ENCODE measurements at places on chromosomes 4 and X. TPM values are rescaled to one million over a fixed set of nuclear protein-coding genes. Genes with fewer than 3 reads are reported as not detected.

RAB41 gene
- total RNA-seq, result not detected

VSIG4 gene
- total RNA-seq, result not detected

HPGD gene
- 11.2 TPM for total RNA-seq

GPRASP1 gene
- total RNA-seq, result 9.6 TPM

XG gene
- total RNA-seq, result 1.3 TPM

CYP2U1 gene
- total RNA-seq, result 7.0 TPM

RAB40A gene
- total RNA-seq, result 0.78 TPM

TRAPPC11 gene
- 47.3 TPM for total RNA-seq

ELK1 gene
- total RNA-seq, result 35.0 TPM

H2AZ1 gene
- 203 TPM for total RNA-seq

DDX60 gene
- 17.1 TPM for total RNA-seq

MAGEB2 gene
- not detected for total RNA-seq

DNA sequence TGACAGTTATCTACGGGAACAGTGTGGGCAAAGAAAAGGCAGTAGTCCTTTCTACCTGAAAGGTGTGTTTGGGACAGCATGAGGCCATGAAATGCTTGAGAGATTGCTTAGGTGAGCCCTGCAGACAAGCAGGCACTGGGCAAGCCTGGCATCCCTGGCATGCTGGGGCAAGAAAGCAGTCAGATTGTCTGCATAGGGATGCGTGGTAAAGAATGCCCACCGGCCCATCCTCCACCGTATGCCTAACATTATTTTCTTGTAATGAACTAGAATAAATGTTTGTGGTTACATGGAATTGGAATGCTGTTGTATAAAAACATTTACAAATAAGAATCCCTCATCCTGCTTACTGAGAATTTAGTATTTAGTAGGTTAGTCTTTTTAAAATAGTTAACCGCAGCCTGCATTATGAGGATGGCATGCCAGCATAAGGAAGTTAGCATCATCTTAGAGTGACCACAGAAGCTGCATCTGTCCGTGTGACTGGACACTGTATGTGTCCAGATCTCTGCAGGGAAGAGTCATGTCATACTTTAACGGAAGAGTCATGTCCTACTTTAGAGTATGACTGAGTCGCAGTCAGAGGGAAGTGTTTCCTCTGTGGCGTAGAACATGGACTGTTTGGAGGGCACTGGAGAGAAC is 18.9 kb downstream of the ZBTB49 start:
- H3K27me3 ChIP-seq, result no peaks in the 10 kb centered on the region
- H3K36me3 ChIP-seq, result peaks cover 11% of the 10 kb centered on the region
- no peak overlapping the region for H3K27ac ChIP-seq
- no peak overlapping the region for H3K4me3 ChIP-seq

- H3K4me3 ChIP-seq, result no peak overlapping the region
- no peak for DNase-seq
- peaks cover 4% of the 10 kb centered on the region for H3K4me1 ChIP-seq
- H3K36me3 ChIP-seq, result no peaks in the 10 kb centered on the region
- no peak overlapping the region for H3K27ac ChIP-seq
Observed at GRCh38 chrX:120797188-120797851, 78.3 kb downstream of the CT47B1 start.

- no peak for DNase-seq
- H3K36me3 ChIP-seq, result peaks cover 26% of the 10 kb centered on the region
- H3K27me3 ChIP-seq, result no peaks in the 10 kb centered on the region
- no peak overlapping the region for H3K27ac ChIP-seq
- no peak overlapping the region for H3K4me3 ChIP-seq
Observed at GRCh38 chr4:55868581-55869090, 15.2 kb downstream of the EXOC1 start.

GRCh38 chrX:7485061-7485460 is 337.1 kb upstream of the PUDP start:
- no peaks in the 10 kb centered on the region for H3K36me3 ChIP-seq
- DNase-seq, result no peak
- H3K27me3 ChIP-seq, result peaks cover 11% of the 10 kb centered on the region
- H3K27ac ChIP-seq, result no peak overlapping the region

GRCh38 chr4:142567620-142568451 is 278.3 kb downstream of the INPP4B start:
- H3K27me3 ChIP-seq, result no peaks in the 10 kb centered on the region
- peak overlapping the region; percentile 18 for H3K4me3 ChIP-seq
- DNase-seq, result no peak

DNA sequence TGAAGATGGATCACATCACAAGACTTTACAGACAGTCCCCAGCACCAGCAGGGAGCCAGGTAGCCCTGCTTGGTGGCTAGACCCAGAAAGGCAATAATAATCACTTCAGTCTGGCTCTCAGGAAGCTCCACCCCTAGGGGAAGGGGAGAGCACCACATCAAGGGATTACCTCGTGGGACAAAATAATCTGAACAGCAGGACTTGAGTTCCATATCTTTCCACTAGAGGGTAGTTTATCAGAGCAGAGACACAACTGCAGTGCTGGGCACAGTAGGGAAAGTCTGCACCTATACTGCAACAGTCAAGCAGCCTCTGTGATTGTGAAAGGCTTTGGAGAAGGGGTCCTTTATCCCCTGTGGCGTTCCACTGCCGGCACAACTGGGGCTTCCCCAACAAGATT is 547.0 kb upstream of the POU3F4 start:
- no peaks in the 10 kb centered on the region for H3K4me1 ChIP-seq
- H3K27ac ChIP-seq, result no peak overlapping the region
- H3K4me3 ChIP-seq, result no peak overlapping the region
- no peak for DNase-seq
- H3K36me3 ChIP-seq, result no peaks in the 10 kb centered on the region

DNA sequence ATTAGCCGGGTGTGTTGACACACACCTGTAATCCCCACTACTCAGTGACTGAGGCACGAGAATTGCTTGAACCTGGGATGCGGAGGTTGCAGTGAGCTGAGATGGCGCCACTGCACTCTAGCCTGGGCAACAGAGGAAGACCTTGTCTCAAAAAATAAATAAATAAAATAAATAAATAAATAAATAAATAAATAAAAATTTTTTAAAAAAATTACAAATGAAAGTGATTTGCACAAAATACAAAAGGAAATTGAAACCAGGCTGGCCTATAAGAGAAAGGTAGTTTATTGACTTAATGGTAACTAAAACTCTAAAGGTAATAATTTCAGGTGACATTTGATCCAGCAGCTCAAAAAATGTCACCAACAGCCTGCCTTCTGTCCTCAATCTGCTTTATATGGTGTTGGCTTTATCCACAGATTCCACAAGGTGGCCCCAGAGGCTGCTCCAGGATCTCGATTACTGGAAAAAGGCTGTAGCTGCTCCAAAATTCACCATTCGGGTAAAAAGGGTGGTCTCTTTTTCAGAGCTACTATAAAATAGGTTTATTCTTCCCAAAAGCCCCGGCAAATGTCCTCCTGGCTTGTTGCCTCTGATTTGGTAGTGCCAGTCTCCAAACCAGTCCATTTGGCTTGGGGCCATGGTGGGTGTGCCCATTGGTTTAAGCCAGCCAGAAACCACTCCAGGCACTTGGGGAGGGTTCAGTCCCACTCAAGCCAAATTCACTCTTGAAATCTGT is 61.4 kb upstream of the TRIM2 start:
- peaks cover 22% of the 10 kb centered on the region for H3K4me1 ChIP-seq
- DNase-seq, result peak; percentile 62
- H3K27me3 ChIP-seq, result no peaks in the 10 kb centered on the region
- H3K4me3 ChIP-seq, result no peak overlapping the region
- H3K36me3 ChIP-seq, result no peaks in the 10 kb centered on the region

- no peak for DNase-seq
- no peak overlapping the region for H3K4me3 ChIP-seq
- H3K4me1 ChIP-seq, result peaks cover 5% of the 10 kb centered on the region
- H3K27me3 ChIP-seq, result no peaks in the 10 kb centered on the region
- H3K36me3 ChIP-seq, result peaks cover 3% of the 10 kb centered on the region
Observed at GRCh38 chr4:58064653-58065052, 954.5 kb upstream of the IGFBP7 start.

DNA sequence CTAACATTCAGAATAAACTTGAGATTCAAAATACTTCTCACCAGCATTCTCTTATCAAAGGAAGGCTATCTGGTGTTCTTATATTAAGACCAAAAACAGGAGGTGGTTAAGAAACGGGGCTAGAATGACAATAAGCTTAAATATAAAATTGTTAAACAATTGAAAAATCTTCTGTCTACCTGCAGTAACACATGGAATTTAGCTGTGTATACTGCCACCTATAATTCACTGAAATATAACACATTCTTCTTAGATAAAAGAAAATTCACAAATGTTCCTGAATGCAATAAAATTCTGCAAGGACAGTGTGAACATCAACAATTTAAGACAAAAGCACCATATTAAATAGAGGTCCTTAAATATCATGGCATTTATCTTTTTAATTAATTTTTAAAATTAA is 11.5 kb upstream of the PCDH10 start:
- no peaks in the 10 kb centered on the region for H3K36me3 ChIP-seq
- no peaks in the 10 kb centered on the region for H3K27me3 ChIP-seq
- H3K4me3 ChIP-seq, result no peak overlapping the region
- H3K4me1 ChIP-seq, result no peaks in the 10 kb centered on the region
- no peak for DNase-seq

GRCh38 chr4:146842876-146843275 is 102.8 kb downstream of the TTC29 start:
- no peak overlapping the region for H3K4me3 ChIP-seq
- no peak for DNase-seq
- no peak overlapping the region for H3K27ac ChIP-seq

- H3K27me3 ChIP-seq, result no peaks in the 10 kb centered on the region
- no peak overlapping the region for H3K27ac ChIP-seq
- peaks cover 31% of the 10 kb centered on the region for H3K36me3 ChIP-seq
- H3K4me1 ChIP-seq, result peaks cover 5% of the 10 kb centered on the region
- H3K4me3 ChIP-seq, result no peak overlapping the region
Observed at GRCh38 chr4:3355266-3355748, 62.5 kb downstream of the RGS12 start.

DNA sequence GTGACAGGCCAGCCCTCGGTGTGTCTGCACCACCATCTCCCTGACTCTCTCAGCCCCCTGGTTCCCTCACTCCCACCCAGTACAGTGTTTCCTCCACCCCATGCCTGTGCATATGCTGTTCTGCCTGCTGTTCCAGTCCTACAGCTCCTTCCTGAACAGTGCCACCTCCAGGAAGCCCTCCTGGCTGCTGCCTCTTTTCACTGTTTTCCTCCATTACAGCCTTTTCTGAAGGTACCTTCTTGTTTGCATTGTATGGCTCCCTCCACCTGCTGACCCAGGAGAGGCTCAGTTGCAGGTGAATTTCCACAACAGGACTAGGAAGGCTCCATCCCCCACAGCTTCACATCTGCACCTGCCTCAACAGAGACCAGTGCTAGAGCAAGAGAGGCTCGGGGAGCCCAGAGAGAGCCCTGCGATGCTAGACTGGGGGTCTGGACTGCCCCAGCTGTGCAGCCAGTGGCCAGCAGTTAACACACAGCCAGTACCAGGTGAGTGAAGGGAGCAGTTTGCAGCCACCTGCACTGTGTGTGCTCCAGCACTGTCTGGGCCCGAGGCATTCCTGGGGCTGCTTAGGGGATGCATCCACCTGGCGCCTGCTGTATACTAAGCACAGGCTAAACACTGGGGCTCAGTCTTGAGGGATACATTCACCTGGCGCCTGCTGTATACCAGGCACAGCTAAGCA is 92.0 kb downstream of the ADRA2C start:
- no peak for DNase-seq
- peaks cover 59% of the 10 kb centered on the region for H3K27me3 ChIP-seq
- H3K4me3 ChIP-seq, result no peak overlapping the region
- no peaks in the 10 kb centered on the region for H3K4me1 ChIP-seq

DNA sequence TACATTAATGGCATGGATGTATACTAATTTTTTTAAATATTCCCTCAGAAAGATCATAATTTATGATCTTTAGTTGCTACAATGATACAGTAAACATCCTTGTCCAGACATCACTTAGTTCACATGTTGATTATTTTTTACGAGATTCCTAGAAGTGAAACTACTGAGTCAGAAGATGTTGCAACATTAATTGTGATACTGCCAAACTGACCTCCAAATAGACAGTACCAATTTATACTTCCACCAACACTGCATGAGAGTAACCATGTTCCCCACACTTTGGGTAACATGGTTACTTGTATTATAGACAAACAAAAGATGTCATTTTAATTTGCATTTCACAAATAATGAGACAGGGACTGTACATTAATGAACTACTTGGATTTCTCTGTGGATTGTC is 19.6 kb downstream of the RCHY1 start:
- H3K27ac ChIP-seq, result no peak overlapping the region
- peaks cover 30% of the 10 kb centered on the region for H3K36me3 ChIP-seq
- no peak for DNase-seq
- H3K27me3 ChIP-seq, result no peaks in the 10 kb centered on the region
- no peak overlapping the region for H3K4me3 ChIP-seq
- H3K4me1 ChIP-seq, result peaks cover 2% of the 10 kb centered on the region

DNA sequence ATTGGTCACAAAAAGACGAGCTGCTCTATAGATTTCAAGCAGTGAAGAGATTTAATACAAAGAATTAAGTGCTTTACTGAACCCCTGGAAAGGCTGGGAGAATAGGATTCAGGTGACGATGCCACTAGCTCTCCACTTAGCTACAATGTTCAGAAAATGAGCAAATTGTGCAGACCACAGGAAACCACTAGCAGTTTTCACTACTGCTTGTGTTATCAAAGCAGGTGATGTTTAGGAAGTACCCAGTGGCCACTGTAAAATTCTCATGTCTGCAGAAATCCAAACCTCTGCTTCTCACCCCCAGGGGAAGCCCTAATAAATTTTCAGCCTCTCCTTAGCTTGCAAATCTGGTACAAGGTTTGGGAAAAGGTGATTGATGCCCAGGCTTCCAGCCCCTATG is 165.1 kb downstream of the IL1RAPL1 start:
- H3K4me1 ChIP-seq, result peaks cover 15% of the 10 kb centered on the region
- no peak overlapping the region for H3K27ac ChIP-seq
- no peak for DNase-seq
- peaks cover 11% of the 10 kb centered on the region for H3K36me3 ChIP-seq
- no peak overlapping the region for H3K4me3 ChIP-seq

DNA sequence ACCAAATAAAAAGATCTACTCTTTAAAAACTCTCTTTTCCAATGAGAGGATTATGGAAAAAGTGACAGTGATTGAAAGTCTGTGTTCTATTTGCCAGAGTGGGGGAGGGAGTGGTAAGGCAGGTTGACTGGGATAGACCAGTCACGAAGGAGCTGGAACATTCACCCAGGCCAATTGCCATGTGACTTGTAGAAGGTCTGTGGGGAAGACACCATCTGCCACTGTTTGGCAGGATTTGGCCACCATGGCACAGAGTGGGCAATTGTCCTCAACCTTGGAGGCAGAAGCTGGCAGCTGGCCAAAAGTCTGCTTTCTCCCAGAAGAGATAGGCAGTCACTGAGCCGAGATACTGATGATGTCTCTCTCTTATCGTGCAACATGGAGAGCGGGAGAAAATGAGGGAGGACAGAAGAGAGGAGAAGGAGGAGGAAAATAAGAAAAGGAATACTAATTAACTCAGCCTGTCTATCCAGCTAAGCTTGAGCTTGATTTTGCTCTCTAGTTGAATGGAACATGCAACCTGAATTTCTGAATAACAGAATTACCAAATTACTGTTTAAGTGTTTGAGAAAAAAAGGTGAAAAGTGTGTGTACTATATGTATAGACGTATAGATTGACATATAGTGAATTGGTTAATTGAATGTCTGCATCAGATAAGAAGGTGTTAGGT is 267.1 kb downstream of the ARHGAP24 start:
- H3K4me1 ChIP-seq, result peaks cover 18% of the 10 kb centered on the region
- H3K27me3 ChIP-seq, result no peaks in the 10 kb centered on the region
- H3K27ac ChIP-seq, result peak overlapping the region; percentile 44
- no peaks in the 10 kb centered on the region for H3K36me3 ChIP-seq
